ENCODE measurements at places on chromosomes 2 and 18.

DNA sequence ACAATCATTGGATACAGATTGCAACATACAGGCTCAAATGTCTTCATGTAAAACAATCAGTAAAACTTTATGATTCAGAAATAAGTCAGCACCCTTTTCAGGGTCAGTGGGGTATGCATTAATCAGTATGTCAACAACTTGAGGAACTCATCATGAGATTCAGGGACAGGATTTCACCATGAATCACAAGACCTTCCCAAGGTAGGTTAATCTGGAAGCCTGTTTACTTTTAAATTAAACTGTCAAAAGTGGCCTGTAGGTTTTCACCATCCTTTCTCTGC lies 104.8 kb downstream of the SP100 start:
- DNase-seq = peak; percentile 53

GRCh38 chr2:27249891-27250651 lies 12.8 kb downstream of the SLC30A3 start:
- peak; percentile 44 for DNase-seq

GRCh38 chr18:26085056-26085455 lies 5.4 kb downstream of the SS18 start:
- no peak for DNase-seq

DNA sequence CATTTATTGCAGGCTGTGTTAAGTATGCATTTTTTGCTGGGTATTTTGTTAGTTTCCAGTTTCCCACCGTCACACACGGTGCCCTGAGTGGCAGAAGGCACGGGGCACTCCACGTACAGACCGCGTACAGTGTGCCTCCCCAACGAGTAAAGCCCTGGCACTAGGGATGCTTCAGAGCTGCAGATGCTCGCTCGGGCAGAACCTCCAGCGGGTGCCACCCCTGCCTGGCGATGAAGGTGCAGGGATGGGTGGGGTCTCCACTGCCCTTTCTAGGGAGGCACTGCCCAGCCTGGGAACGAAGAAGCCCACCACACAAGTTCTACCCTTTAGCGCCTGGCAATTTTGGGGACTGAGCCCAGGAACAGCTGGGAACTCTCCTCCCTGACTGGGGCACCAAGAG lies 4.1 kb downstream of the GREB1 start:
- no peak for DNase-seq

DNA sequence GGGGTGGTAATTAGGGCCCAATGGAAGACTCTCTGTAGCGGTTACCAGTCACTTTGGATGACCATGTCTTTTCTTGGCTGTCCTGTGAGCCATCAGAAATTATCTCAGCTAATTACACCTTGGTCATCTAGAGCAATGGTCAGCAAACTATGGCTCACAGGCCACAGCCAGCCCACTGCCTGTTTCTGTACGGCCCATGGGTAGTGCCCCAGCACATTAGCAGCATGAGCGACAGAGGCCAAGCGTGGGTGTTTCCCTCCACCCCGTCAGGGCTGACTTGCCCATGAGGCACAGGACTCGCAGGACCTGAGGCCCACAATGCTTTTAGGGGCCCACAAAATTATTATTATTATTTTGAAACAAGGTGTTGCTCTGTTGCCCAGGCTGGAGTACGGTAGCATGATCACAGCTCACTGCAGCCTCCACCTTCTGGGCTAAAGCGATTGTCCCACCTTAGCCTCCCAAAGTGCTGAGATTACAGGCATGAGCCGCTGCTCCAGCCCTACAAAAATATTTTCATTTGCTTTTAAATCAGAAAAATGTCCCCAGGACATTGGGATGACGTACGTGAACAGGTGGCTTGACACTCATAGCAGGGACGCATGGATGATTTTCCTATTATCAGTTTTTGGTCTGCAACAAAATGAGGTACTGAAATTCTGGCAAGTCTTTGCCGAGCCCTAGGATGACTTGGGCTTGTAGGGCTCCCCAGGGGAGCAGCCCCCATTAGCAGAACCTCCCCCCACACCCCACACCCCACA lies 29.3 kb upstream of the CEP68 start:
- no peak for DNase-seq
